Hippocampal formation (tissue), 2 donors: ENCODE measurements at places on chromosomes 7 and 10.

DNA sequence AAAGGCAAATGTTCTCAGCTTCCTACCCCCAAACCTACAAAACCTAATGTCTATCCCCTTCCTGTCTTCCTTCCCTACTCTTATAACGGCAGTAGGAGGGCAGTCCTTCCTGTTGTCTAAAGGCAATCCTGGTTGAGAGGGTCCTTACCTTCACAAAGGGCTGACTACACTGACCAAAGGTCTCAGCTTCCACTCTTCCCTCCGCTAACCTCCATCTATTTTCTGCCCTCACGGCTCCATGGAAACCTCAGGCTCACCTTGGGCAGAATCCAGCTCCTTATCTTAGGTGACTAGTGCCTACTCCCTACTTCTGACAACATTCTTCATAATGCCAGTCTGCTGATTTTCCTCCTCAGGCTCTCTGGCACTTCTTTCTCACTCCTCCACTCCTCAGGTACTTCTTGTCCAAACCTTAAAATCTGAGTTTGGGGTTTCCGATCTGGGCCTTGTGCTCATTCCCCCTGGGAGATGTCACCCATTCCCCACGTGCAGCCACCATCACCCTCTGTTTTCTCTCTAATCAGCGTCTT lies 542 bp downstream of the FBXL13 start:
- DNase-seq: no peak

DNA sequence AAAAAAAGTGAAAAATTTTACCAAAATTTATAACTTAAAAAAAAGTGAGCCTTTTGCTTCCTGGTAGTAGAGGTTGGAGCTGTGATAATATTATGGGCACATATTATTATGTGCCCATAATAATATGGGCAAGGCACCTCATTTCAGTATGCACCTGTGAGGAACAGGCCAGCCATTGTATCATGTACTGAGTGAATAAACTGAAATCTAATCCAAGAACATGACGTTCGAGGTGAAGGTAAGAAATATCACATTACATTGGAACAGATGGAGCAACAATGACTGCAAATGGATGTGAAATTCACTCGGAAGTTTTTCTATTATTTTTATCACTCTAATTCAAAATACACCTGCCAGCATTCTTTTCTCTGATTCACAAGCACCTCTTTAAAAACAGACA lies 216.0 kb downstream of the KLF6 start:
- DNase-seq: no peak

- DNase-seq: no peak
Measured at GRCh38 chr7:92832534-92833023, 3.8 kb downstream of the CDK6 start.

- DNase-seq: no peak
Measured at GRCh38 chr7:127754457-127754856, 102.5 kb downstream of the SND1 start.

DNA sequence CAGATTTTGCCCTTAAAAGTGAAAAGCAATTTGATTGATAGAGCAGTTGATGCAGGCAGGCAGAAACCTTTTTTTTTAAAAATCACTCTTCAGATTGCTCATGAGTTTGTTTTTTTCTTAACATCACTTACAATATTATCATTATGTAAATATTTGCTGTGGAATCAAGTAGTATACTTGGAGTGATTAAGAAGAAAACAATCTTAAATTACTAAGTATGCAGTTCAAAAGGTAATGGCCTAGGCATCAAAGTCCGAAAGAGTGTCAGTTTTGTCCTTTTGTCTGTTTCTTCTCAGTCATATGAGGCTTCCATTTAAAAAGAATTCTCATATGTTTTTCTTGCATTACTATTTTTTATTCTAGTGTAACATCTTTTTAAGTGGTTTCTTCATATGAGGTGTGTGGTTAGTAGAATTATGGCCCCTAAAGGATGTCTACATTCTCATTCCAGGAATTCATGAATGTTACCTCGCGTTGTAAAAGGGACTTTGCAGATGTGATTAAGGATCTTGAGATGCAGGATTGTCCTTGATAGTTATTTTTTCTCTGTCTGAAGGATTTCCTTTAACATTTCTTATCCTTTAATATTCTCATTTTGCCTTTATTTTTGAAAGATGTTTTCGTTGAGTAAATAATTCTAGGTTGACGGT lies 44.0 kb downstream of the BICC1 start:
- DNase-seq: no peak

- no peak for DNase-seq
Measured at GRCh38 chr7:47472444-47473157, 109.3 kb downstream of the TNS3 start.

DNA sequence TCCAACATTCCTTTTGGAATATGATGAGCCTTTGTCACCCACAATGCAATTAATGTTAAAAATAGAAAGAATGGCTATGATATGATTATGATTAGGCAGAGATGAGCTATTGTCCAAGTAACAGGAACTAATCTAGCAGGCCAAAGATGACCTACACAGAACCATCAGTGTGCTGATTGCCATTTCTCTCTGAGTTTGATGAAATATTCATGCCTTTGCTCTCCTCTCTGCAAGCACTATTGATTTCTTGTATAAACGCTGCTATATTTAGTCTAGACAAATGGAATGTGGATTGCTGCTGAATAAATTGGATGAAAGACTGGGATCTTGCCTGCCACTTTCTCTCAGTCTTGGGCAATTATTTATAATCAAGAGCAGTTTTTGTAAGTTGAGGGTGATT lies 85.4 kb downstream of the HDAC9 start:
- peak; percentile 48 for DNase-seq

- DNase-seq: no peak
Measured at GRCh38 chr10:62512732-62513475, 138.7 kb downstream of the ZNF365 start.

- no peak for DNase-seq
Measured at GRCh38 chr10:54091237-54091636, 709.8 kb downstream of the PCDH15 start.

GRCh38 chr10:108132303-108132702 lies 967.8 kb upstream of the SORCS1 start:
- no peak for DNase-seq

DNA sequence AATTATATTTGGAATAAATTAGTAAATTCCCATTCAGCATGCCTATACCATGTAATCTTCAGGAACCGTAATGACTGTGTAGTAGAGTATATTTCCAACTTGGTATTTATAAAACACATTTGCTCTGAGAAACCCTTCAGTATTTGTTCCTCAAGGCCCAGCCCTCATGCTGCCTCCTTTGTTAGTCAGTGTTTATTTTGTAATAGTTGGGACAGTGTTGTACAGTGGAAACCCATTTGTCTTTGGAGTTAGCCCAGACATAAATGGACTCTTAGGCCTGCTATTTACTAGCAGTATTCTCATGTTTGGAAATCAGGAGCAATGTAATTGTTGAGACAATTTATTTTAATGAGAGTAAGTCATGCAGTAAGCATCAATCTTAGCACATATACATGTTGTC lies 686.9 kb downstream of the AUTS2 start:
- no peak for DNase-seq

- no peak for DNase-seq
Measured at GRCh38 chr7:25801214-25801613, 350.8 kb upstream of the NFE2L3 start.

- no peak for DNase-seq
Measured at GRCh38 chr7:14321947-14322346, 332.5 kb upstream of the ETV1 start.

DNA sequence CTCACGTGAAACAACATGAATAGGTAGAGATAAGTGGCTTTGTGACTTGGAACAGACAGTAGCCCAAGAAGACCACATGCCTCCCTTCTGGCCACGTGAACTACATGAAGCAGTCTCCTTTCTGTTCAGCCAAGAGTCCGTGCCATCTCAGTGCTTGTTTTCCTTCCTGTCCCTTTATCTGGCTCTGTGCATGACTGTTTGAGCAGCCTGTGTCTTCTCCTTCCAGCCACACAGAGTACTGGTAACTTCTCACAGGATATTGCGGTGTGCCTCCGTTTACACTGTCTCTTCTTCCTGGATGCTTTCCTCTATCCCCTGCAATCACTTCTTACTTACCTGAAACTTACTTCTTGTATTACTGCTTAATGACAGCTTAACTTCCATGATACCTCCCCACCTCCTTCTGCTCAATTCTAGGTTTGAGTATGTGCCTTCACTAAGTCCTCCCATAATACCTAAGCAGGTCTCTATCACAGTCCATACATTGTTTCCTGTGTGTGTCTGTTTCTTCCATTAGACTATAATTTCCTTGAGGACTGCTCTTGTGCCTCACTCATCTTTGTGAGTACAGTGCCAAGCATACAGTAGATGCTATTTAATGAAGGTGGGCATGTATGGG lies 748.7 kb downstream of the AUTS2 start:
- DNase-seq: no peak

DNA sequence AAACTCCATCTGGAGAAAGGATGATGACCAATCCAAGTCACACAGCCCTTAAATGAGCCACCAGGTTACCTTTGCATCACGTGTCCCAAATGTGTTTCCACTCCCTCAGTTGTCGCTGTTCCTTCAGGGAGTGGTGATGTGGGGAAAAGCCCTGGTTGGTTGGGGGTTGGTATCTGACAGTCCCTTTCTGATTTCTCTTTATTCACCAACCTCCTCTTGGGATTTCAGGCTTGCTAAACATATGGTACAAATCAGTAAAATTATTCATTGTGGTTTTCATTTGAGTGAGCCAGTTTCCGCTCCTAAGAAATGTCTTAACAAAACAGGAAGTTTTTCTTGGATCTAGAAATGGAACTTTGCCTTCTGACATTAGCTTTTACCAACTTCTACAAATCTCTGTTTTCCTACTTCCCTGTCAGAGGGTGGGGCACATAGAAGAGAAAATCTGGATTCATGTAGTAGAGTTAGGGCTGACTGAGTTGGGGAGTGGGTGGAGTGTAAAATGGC lies 40.0 kb upstream of the KMT2E start:
- no peak for DNase-seq

- DNase-seq: no peak
Measured at GRCh38 chr10:93272884-93273675, 199.4 kb downstream of the CYP26A1 start.

DNA sequence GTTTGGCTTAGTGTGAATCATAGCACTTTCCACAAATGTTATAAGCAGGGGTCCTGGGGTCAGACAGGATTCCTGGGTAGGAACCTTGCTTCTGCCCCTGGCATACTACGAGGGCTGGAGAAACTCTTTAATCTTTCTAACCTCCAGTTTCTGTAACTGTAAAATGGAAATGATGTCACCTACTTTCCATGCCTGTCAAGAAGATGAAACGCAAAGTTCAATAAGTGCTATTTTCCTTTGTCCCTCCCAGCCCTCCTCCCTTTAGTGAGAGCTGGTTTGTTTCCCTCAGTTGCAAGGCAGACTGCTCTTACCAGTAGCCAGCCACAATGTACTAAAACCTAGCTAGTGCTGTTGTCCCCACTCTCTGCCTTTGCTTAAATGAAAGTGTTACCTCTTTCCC lies 117.1 kb upstream of the HPS1 start:
- no peak for DNase-seq

DNA sequence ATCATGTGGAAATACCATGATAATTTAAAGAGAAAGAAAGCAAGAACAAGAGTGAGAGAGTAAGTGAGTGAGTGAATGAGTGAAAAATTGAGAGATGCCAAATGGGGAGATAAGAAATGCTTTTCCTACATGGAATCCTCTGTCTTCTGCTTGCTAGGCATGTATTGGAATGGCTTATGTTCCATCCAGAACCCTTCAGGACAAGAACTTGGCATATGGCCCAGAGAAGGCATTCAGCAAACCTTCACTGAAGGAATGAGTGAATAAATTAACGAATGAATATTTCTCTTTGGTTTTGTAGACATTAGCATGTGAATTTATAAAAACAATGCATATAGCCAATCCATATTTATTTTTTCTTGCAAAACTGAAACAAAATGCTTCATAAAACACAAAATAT lies 162.2 kb downstream of the LRRTM3 start:
- no peak for DNase-seq

DNA sequence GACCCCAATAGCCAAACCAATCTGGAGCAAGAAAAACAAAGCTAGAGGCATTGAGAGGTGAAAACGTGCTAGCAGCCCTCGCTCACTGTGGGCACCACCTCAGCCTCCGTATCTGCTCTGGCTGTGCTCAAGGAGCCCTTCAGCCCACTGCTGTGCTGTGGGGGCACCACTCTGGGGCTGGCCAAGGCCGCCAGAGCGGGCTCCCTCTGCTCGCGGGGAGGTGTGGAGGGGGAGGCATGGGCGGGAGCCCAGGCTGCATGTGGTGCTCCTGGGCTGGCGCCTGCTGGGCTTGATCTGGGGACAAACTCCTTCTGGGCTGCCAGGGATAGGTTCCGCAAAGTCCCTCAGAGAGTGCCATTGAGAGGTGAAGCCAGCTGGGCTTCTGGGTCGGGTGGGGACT lies 1002.0 kb downstream of the GATA3 start:
- no peak for DNase-seq

DNA sequence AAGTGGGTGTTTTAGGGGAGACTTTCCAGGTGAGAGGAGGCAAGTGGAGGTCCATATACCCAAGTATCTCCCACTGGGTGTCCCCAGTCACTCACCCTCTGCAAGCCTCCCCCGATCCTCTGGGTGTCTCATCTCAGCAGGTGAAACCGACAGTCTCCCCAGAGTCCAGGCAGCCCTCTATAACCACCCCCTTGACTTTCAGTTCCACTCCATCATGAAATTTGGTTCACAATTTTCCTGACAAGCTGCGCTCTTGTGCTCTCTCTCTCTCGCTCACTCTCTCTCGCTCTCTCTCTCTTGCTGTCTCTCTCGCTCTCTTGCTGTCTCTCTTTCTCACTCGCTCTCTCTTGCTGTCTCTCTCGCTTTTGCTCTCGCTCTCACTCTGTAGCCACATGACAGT lies 8.1 kb upstream of the RABGEF1 start:
- no peak for DNase-seq

GRCh38 chr7:95865716-95866371 lies 93.5 kb downstream of the DYNC1I1 start:
- DNase-seq: no peak

DNA sequence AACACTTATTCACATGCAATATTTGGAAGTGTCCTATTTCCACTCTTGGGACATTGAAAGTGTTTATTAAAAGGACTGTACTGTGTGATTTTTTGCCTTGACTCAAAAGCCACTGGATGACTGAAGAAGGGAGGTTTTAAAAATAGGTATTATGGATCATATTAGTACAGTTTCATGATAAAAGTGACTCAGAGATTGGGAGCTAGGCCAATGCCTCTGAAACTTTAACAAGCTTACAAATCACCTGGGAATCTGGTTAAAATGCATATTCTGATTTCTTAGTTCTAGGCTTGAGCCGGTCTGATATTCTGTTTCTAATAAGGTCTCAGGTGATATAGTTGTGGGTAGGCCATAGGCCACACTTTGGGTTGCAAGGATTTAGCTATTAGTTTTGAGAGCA lies 191.2 kb downstream of the PLXDC2 start:
- no peak for DNase-seq

GRCh38 chr10:79287973-79288723 lies 59.1 kb upstream of the PPIF start:
- DNase-seq: no peak

GRCh38 chr10:46282842-46283574 lies 3.8 kb upstream of the ANTXRL start:
- peak; percentile 88 for DNase-seq
